ENCODE measurements at places on chromosomes 4 and X.

GRCh38 chrX:72205706-72206105 is 24.1 kb downstream of the PIN4 start:
- no peak for DNase-seq

- DNase-seq = no peak
These were observed 93.6 kb downstream of the RBM47 start for GRCh38 chr4:40536032-40536431.

DNA sequence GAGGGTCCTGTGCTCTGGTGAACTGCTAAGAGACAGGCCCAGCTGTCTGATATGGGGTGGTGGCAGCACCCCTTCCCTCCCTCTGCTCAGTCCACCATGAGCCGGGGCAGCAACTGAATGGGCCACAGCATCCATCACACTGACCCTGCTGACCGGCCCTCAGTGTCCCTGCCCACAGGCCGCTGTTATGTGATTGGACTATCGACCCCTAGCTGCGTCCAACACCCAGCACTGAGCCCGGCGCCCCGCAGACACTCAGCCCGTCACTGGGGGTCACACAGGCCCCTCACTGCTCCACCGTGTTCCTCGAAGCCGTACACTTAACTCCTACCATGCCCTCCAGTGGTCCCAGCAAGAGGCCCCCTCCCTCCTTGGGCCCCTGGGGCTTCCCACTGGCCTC is 88.8 kb upstream of the PSAPL1 start:
- DNase-seq = no peak

- DNase-seq = no peak
These were observed 131.3 kb downstream of the FAAH2 start for GRCh38 chrX:57417827-57418226.

GRCh38 chr4:87716371-87717265 is 66.5 kb downstream of the DMP1 start:
- DNase-seq = no peak

DNA sequence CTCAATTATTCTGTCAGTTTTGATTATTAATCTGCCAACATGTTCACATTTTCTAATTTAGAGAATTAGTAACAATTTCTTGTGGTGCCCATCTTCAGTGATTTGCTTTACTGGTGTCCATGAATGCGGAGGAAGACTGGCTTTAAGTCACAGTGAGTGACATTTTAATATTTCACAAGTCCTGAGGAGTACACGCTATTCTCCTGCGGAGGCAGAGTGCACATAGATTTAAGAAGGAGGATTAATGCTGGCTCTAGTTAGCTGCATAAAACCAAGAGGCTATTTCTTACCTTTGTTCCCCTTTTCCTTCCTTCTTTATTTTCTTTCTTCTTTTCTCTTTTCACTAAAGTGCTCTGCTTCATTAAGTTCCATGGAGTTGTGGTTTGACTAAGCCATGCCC is 495.2 kb upstream of the IGFBP7 start:
- no peak for DNase-seq

DNA sequence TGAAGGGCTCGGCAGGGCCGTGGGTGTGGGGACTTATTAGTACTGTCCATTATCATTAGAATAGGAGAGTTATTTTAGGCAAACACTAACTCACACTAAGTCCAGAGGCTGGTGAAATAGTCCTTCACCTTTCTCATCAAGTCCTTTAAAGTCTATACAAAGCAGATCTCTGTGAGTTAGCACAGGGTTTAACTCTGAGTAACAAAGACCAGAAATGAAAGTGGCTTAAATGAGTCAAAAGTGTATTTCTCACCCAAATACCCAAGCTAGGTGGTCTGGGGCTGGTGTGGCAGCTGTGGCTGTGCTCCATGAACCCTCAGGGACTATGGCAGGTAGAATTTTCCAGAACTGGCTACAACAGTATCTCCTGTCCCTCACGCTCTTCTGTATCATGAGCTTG is 263.2 kb downstream of the BCOR start:
- no peak for DNase-seq

GRCh38 chrX:40440866-40441265 is 139.9 kb upstream of the ATP6AP2 start:
- no peak for DNase-seq

GRCh38 chr4:151692443-151692782 is 68.4 kb downstream of the GATB start:
- no peak for DNase-seq

DNA sequence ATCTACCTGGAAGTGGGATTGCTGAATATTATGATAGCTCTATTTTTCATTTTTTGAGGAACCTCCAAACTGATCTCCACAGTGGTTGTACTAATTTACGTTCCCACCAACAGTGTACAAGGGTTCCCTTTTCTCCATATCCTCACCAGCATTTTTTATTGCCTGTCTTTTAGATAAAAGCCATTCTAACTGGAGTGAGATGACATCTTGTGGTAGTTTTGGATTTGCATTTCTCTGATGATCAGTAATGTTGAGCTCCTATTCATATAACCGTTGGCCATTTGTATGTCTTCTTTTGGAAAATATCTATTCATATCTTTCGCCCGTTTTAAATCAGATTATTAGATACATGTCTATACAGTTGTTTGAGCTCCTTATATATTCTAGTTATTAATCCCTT is 101.8 kb downstream of the RASGEF1B start:
- DNase-seq = no peak
